ENCODE measurements at places on chromosomes 7 and 10.
A peak's percentile ranks its signal among the peaks of the same experiment; 100 is the strongest.

DNA sequence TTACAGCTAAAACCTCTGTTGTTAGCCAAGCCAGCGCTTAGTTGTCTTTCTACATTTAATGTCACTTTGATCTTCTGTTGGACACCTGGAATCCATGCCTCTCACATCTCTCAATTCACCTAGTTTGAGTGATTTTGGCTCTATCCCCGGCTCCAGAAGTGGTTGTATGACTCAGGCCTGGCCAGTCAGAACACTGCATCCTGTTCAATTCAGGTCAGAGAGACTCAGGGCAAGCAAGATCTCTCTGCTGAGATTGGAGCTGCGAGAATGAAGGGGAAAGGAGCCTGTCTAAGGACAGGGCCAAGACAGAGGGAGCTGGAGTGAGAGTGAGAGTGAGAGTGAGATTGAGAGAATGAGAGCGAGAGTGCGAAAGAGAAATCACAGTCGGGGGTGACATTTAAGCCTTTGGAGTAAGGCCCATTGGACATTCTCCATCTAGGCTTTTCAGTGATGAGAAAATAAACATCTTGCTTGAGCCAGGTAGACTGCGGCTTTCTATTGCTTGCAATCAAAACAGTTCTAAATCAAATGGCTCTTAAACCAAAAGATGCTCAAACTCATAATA, 83.3 kb upstream of the DYNC1I1 start:
- no peak for DNase-seq

DNA sequence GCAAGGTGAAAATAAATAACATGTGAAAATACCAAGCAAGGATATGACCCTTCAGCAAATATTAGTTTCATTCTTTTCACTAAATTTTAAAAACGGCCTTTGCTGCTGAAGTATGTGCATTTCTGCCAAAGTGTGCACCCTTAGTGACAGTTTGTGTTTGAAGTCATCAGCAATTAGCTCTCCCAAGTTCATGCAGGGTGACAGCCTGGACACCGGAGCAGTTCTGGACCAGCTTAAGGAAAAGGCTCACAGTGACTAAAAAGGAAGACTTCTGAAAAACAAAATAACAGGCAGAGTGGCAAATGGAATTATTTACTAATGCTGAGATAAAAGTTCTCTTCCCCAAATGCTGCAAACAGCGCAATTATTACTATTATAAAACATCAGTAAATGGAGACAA, 69.3 kb upstream of the NEBL start:
- DNase-seq, result no peak

DNA sequence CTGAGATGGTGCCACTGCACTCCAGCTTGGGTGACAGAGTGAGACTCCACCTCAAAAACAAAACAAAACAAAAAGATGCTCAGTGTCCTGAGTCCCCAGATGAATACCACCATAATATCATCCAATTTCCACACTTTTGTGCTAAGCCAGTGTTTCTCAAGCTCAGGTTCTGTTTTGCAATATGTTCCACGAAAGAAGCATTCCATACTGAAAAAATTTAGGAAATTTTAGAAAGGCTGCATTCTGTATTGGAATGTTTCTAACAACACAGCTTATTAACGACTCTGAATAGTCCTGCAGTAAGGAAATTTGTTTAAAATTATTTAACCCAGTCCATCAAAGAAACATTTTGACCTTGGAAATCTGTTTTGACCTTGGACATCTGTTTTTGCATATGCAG, 142.4 kb downstream of the EPC1 start:
- DNase-seq, result no peak

DNA sequence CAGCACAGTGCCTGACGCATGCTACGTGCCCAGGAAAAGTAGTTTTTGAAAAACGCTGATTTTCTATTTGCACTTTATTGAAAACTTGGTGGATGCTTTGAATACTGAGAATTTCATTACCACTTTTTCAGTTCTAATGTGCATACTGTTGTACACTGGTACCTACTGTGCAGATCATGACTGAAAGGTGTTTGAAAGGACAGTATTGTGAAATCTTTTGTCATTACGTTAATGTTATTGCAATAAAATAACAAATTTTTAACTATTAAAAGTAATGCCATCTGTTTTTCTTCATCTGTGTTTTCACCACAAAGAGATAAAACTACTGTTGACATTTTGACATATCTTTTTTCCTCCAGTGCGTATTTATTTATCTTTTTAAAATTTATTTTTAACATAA, 42.1 kb downstream of the CNNM2 start:
- no peak for DNase-seq

DNA sequence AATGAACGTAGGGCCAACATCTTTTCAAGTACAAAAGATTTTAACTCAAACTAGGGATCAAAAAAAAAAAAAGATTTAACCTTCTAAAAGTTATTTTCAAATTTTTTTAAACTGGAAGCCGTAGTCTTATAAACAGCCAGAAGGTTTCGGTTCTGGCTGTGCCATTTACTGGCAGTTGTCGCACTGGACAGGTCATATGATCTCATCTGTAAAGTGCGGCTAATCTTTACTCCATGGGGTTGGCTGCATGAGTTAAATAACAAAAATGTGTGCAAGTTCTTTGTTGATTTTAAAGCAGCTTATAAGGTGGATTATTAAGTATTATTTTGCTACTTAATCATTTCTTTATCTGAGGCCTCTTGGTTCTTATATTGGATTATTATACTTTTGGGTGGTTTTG, 36.6 kb downstream of the TRUB1 start:
- DNase-seq, result no peak

- DNase-seq, result no peak
Observed at GRCh38 chr7:51973071-51973470, 656.5 kb upstream of the COBL start.

GRCh38 chr10:17375936-17376584, 78.3 kb downstream of the ST8SIA6 start:
- DNase-seq, result no peak

- no peak for DNase-seq
Observed at GRCh38 chr10:33263453-33263852, 71.0 kb downstream of the NRP1 start.

DNA sequence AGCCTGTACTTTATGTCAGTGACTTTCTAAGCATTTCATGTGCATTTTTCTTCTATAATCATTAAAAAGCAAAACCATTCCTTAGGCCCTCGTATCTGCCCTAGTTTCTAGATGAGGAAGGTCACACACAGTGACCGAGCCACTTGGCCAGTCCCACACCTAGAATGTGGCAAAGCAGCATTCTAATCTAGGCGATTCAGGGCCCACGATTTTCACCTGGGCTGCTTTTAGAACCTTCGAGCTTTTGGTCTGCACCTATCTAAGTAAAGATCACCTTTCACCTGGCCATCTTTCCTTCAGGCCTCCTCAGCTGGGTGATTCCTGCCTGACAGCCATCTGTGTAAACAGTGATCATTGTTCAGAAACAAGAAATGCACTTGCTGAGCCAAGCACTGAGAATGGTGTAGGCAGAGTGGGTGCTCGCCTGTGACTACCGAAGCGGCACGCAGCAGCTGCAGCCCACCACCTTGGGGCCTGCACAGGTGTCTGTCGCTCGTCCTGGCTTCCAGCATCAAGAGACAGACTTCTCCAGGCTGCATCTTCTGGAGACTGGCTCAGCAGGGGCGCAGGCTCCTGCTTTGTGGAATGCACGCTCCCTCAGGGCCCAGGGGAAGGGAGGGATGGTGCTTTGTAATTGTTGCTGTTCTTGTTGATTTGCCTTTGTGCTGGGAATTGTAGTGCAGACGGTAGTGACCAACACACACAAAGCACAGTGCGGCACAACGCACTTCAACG, 149.0 kb upstream of the INSYN2A start:
- DNase-seq, result no peak

- DNase-seq, result no peak
Observed at GRCh38 chr7:149838992-149839408, 825 bp downstream of the ZNF862 start.

- DNase-seq, result no peak
Observed at GRCh38 chr7:76050545-76050944, 2.6 kb downstream of the MDH2 start.

DNA sequence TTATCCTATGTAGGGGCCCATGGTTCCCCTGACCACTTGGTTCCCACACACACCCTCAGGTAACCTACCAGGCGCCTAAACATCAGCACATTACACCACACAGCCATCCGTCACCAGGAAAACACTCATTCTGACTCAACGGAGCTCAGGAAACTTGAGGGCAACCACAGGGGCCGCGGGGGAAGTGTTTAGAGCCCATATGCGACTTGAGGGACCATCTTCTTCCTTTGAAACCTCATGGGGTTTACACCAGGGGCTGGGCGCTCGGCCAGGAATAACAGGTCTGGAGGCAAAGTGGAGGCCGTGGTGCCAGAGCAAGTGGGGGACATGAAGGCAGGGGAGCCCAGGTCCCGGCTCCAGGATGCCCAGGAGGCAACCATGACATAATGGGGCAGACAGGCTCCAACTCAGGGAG, 1.5 kb downstream of the STX1A start:
- DNase-seq, result peak; percentile 60

- no peak for DNase-seq
Observed at GRCh38 chr10:17820943-17821342, 11.8 kb downstream of the MRC1 start.

GRCh38 chr10:26507441-26507840, 69.3 kb downstream of the APBB1IP start:
- no peak for DNase-seq

GRCh38 chr10:45513551-45513950, 139.5 kb downstream of the ALOX5 start:
- DNase-seq, result no peak

DNA sequence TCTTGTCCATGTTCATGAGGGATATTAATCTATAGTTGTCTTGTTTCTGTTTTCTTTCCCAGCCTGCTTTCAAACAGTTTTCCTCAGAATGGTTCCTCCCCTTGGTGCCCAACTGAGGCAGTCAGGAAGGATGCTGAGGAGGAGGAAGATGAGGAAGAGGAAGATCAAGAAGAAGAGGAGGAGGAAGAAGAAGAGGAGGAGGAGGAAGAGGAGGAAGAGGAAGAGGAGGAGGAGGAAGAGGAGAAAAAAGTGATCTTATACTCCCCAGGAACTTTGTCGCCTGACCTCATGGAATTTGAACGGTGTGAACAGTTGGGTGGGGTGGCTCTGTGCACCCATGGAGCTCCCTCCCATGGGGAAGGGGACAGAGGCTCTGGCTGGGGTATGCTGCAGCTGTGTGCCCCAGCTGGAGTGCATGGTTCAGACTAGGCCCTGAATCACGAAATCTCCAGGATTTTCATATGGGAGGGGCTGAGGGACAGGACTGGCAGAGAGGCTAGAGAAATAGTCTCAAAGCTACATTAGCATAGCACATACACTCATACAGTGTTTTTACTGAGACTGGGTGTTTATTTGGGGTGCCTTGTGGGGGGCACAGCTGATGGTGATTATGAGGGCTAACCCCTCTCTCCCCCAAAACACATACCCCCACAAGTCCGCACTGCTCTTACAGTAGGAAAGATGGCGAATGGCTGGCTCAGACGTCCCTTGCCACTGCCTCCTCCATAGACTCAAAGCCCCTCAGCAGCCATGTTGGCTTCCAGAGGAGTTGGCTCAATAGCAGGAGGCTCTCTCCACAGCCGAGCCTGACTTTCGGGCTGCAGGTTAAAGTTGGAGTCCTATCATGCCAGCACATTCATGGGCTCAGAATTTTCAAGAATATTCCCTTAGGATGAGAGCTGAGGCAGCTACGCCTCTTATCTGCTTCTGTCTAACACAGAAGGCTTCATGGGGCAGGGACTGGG, 11.9 kb downstream of the STRA8 start:
- no peak for DNase-seq

DNA sequence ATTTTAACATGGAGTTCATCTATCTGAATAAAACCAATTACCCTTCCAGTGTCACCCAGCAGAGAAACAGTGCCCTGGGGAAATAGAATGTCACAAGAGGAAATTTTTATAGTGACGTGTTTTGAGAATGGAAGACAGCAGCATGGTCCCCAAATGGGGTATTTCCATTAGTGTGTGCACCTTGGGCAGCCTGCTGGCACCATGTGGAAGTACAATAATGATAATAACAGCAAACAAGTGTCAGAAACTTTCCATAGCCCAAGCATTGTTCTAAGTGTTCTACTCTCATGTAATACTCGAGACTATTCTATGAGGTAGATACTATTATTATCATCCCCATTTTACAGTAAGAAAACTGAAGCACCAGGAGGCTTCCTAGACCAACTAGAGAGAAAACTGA, 2.2 kb upstream of the PDE1C start:
- no peak for DNase-seq

GRCh38 chr7:94133460-94133859, 129.3 kb upstream of the BET1 start:
- DNase-seq, result no peak

DNA sequence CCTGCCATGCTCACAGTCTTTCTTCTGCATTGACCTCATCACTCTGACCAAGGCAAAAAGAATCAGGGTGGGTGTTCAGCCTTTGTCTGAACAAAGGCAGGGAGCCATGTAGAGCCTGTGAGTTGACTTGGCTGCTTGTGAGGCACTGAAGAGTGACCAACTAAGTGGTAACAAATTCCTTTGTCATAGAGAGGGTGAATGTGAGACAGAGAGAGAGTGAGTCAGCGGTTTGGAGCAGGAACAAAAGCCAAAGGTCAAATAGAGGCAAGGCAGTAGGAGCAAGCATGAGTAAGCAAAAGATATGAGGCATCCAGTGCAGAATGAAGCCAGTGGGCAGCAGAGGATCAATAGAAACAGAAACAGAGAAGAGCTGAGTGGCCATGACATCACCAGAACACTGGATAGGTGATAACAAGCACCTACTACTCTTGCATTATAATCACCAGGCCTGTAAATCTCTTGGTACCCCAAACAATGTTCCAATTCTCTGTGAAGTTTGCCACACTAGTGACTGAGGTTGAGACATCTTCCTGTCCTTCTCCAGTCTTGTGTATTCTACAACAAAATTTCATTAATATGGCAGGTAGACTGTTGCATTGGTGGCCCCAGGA, 116.2 kb upstream of the LAMB4 start:
- no peak for DNase-seq

DNA sequence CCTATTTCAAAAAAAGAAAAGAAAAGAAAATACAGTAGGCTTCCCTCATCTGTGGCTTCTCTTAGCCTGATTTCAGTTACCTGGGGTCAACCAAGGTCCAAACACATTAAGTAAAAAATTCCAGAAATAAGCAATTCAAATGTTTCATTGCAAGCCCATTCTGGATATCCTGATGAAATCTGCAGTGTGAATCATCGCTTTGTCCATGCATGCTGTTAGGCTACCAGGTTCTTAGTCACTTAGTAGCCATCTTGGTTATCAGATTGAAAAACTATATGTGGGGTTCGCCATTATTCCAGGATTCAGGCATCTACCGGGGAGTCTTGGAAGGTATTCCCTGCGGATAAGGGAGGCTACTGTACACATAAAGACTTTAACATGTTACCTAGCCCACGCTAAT, 991 bp upstream of the FAM204A start:
- DNase-seq, result no peak

- DNase-seq, result no peak
Observed at GRCh38 chr7:138429577-138430250, 30.3 kb upstream of the TRIM24 start.

- no peak for DNase-seq
Observed at GRCh38 chr10:77605466-77605865, 32.1 kb downstream of the KCNMA1 start.

DNA sequence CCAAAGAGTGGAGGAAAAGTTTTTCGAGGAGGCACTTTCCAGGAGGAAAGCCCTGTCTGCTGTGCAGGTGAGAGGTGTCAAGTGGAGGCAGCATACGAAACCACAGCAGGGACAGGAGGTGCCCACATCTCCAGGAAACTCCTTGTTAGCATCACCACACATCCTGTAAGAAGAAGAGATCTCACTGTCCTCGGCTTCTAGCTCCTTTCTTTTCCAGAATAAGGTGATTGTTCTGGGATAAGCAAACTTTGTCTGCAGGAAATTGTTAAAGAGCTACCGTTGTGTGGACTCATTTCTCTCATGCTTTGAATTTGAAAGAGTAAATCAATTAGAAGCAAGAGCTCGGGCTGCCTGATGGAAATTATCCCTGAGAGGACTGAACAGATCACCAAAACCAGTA, 269.4 kb downstream of the CXCL12 start:
- DNase-seq, result no peak
